ENCODE measurements at places on chromosomes 4 and X. TPM values are rescaled to one million over a fixed set of nuclear protein-coding genes. Genes with fewer than 3 reads are reported as not detected.

Gene EFHC2
- polyA plus RNA-seq = not detected

Gene CFAP99
- polyA plus RNA-seq = 0.22 TPM

Gene TRIM75
- polyA plus RNA-seq = not detected

Gene AR
- polyA plus RNA-seq = 9.4 TPM

Gene MAGEA10
- polyA plus RNA-seq = 0.08 TPM

Data from muscle of arm (tissue), 14 donors.